Inflammatory macrophage treated with lipopolysaccharide for 1 hour (primary cell): ENCODE measurements at places on chromosomes 1 and 21.

DNA sequence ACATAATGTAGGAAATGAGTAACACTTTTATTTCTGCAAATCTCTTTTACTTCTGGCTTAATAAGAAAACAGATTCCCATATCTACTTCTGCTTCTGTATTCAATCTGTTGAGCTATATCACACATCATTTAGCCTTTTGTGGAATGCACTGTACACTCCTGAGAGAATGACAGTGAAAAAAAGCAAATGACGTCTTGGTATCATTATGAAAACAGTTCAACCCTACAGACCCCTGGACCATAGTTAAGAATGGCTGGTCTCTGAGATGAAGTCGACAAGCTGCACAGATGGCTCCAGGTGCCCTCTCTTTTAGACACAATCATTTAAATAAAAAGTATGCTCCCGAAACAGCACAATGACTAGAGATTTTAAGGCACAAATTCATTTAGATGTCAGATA lies 247.0 kb downstream of the RERE start:
- no peak for DNase-seq

- no peak for DNase-seq
Measured at GRCh38 chr1:52436817-52437216, 32.4 kb downstream of the PRPF38A start.

DNA sequence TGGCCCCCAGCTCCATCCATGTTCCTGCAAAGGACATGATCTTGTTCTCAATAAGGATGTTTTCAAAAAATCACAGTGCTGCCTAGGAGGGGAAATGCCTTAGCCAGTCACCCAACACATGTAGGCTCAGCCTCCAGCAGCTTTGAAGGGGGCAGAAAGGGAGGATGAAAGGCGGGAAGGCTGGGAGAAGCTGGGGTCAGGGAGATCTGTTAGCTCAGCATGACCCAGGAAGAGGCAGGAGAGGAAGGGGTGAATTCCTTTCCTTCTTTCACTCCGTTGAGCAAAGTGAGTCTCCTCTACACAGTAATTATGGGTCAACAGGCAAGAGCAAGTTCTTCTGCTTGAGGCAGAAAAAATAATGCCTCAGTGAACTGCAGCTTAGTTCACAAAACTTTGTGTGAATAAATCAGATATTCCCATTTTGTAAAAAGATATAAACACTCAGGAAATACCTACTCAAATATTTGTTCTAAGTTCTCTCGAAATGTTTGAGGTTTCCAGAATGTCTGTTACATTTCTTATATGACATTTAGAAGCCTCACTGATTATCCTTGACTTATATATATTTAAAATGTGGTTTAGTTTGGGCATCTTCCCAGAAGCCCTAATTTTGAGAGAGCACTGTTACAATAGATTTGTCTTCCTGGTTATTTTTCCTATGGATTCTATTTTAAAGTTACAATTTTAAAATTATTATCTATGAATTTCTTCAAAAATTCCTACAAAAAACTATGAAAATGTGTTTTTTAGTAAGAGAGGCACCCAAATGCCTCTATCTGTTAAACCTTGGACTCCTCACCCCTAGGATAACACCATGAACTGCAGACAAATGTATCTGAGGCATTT lies 116.8 kb downstream of the KCNJ6 start:
- DNase-seq, result no peak

GRCh38 chr1:59768792-59769735 lies 45.7 kb upstream of the HOOK1 start:
- DNase-seq, result no peak

DNA sequence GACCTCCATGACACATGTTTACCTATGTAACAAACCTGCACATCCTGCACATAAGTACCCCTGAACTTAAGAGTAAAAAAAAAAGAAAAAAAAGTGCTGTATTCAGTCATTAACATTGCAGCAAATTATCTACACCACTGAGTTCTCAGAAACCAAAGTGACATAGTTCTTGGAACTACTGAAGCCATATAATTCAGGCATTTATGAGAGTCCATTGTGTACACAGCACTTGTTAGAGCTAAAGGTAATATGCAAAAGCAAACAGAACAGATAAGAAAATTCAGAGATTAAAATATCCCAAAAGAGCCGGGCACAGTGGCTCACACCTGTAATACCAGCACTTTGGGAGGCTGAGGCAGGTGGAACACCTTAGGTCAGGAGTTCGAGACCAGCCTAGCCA lies 38.0 kb downstream of the F5 start:
- DNase-seq, result no peak

GRCh38 chr1:43529206-43529731 lies 1.4 kb upstream of the PTPRF start:
- DNase-seq, result peak; percentile 54

GRCh38 chr1:166182281-166182680 lies 15.5 kb upstream of the FAM78B start:
- DNase-seq, result no peak

DNA sequence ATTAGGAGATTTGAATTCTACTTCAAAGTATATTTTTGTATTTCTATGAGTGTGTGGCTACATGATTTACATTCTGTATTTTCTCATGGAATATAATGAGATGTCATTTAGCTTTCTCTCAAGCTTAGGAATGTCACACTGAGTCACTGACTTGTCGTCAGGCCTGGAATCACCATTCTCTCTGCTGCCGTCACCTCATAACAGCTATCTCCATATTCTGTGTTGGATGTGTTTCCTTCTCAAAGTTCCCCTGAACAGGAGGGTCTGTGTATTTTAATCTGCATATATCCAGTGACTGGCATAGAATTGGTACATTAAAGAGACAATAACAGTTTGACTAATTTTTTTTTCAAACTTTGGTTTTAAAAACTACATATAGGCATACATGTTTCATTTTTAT lies 35.9 kb downstream of the LYPLAL1 start:
- DNase-seq, result no peak

GRCh38 chr21:34072145-34073031 lies 990 bp upstream of the MRPS6 start:
- DNase-seq, result no peak

- peak; percentile 90 for DNase-seq
Measured at GRCh38 chr1:15963968-15964648, 11.8 kb downstream of the ZBTB17 start.

- DNase-seq, result peak; percentile 77
Measured at GRCh38 chr1:247421074-247421473, 5.1 kb downstream of the NLRP3 start.

DNA sequence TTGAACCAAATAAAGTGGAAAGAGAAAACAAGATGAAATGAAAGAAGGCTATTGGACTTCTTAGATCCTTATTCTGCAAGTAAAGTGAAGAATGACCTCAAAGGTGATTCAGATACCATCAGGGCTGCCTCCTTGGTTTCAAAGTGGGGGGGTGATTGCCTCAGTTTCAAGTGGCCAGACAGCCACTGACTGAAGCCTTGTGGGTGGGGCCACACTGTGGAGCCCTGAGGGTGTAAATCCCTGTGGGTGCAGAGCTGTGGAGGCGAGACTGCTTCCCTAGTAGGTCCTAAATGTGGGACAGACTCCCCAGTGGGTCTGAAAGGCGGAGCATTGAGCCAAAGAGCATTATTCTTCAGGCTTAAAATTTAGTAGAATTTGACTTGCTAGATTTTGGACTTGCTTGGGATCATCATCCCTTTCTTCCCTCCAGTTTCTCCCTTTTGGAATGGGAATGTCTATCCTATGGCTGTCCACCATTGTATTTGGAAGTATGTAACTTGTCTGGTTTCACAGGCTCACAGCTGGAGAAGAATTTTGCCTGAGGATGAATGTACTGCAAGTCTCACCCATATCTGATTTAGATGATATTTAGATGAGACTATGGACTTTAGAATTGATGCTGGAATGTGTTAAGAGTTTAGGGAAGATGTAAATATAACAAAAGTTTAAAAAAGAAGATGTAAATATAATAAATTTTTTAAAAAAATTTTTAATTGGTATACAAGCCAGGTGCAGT lies 71.6 kb upstream of the SOX13 start:
- no peak for DNase-seq

DNA sequence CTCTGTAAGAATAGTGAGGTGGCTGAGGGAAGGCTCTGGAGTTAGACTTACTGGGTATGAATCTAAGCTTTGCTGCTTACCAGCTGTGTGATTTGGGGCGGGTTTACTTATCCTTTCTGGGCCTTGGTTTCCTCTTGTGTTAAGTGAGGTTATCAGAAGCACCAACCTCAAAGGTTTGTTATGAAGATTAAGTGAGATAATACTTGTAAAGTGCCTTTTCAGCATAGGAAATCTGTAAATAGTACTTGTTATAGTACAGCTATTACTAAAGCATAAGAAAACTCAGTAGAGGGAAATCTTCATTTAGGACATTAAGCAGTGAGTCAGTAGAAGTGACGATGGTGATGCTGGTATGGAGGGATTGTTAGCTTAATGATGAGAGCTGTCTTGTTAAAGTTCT lies 12.1 kb downstream of the HHAT start:
- DNase-seq, result no peak

GRCh38 chr1:7566417-7567375 lies 204.4 kb upstream of the VAMP3 start:
- no peak for DNase-seq

GRCh38 chr1:167450843-167451242 lies 67.5 kb downstream of the CD247 start:
- no peak for DNase-seq

GRCh38 chr1:93599479-93599878 lies 82.2 kb downstream of the BCAR3 start:
- DNase-seq, result no peak

DNA sequence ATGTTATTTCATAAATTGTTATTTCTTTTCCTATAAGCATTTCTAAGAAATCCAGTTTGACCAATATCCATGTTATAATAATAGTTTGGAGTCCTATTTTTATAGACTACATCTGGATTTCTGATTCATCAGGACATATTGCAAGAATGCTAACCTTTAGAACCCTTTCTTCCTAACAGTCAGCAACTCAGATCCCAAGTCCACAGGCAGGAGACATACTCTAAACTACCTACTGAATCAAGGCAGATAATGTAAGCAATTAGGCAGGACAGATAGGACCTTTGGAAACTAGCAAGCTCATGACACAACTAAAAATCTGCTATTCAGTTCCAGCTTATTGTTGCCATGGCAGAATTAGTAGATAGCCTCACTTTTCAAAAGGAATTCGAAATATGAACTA lies 104.1 kb downstream of the DENND1B start:
- no peak for DNase-seq

DNA sequence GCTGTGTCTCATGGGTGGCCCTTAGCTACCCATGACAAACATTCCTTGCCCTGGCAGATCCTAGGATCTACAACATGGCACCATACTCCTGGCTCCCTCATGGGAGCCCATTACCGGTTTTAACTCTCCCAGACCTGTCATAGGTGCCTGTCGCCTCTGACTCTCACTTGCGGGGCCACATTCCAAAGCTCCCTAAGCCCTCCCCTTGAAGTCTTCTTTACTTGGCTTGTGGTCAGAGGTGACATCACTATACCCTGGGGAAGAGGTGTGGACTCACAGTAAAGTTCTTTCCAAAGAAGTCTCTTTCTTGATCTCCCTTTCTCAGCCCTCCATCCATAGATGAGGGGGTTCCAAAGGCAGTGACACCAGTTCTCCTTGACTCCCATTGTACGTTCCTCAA lies 5.4 kb upstream of the SLAMF9 start:
- no peak for DNase-seq

DNA sequence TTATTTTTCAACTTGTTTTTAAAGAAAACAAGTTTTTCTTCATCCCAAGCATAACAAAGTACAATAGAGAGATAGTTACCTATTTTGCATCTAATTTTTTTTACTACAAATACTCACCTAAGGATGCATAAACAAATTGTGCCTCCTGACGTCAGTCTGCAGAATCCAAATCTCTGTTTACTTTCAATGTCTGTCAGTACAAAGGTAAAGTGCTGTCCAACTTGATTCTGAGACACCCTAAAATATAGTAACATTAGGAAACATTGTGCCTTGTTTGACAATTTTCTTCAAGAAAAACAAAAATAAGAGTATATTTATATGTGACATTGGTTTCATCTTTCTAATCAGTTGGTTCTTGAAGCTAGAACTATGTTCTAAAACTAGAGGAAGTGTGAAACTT lies 103.4 kb downstream of the DENND1B start:
- no peak for DNase-seq

- DNase-seq, result no peak
Measured at GRCh38 chr1:226004396-226004795, 5.3 kb upstream of the SDE2 start.

DNA sequence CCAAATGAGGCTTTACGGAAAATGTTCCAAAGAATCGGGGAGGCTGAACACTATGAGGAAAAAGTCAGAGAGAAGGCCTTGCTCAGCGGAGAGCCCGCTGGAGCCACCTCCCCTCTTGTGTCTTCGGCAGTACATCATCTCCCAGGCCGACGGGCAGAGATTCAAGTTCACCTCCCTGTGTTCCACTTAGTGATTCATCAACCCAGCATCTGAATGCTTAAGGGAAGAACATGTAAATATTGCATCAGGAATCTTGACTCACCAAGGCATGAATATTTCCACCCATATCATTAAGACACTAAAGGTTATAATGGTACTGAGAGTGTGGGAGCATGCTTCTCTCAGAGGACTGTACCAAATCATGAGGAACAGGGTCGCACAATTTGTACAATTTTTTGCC lies 172.5 kb downstream of the ST6GALNAC5 start:
- no peak for DNase-seq

GRCh38 chr1:52551507-52552235 lies 1.2 kb downstream of the TUT4 start:
- DNase-seq, result peak; percentile 36

- no peak for DNase-seq
Measured at GRCh38 chr1:68173936-68174737, 58.2 kb downstream of the WLS start.

- no peak for DNase-seq
Measured at GRCh38 chr1:193762236-193762635, 575.8 kb upstream of the B3GALT2 start.

GRCh38 chr21:43467785-43468184 lies 40.9 kb upstream of the SIK1 start:
- no peak for DNase-seq

DNA sequence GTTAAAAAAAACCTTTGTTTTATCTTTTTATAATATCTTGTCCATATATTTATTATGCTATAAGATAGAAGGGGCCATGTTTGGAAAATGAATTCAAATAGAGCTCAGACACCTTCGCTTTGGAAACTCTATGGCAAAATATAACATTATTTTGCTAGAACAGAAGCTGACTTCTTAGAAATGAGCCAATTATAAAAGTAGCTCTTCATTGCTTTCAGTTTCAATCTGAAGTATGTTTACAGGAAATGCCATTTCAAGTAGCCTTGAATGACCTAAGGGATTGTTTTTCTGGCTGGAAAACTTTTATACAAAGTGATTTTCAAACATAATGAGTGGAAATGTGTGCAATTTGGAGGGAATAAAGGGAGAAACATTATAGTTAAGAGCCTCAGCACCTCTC lies 37.8 kb upstream of the GBP5 start:
- peak; percentile 62 for DNase-seq
